ENCODE measurements at places on chromosomes 11 and 22.

- no peak for DNase-seq
These were observed 84.9 kb downstream of the CSNK2A3 start for GRCh38 chr11:11268119-11268518.

- DNase-seq = no peak
These were observed 46.3 kb upstream of the RRM1 start for GRCh38 chr11:4048340-4048739.

DNA sequence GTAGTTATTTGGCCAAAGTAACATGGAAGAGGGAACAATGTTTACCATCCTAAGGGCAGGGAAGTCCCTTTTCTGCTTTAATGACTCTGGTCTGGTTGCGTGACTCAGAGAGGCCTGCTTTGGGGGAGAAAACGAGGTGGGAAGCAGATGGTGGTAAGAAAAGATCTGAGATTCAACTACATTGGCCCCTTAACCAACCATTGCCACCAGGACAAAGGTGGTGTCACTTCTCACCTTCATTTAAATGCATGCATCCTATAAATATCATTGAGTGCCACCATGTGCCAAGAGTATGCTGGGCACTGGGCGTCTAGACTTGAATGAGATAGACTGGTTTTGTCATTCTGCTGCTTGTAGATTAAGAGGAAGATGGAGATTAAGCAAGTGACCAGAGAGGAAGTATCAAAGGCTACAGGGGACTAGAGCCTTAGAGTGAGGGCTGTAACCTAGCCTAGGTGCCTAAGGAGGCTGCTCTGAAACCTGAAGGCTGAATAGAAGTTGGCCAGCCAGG is 3.6 kb upstream of the SORL1 start:
- no peak for DNase-seq

DNA sequence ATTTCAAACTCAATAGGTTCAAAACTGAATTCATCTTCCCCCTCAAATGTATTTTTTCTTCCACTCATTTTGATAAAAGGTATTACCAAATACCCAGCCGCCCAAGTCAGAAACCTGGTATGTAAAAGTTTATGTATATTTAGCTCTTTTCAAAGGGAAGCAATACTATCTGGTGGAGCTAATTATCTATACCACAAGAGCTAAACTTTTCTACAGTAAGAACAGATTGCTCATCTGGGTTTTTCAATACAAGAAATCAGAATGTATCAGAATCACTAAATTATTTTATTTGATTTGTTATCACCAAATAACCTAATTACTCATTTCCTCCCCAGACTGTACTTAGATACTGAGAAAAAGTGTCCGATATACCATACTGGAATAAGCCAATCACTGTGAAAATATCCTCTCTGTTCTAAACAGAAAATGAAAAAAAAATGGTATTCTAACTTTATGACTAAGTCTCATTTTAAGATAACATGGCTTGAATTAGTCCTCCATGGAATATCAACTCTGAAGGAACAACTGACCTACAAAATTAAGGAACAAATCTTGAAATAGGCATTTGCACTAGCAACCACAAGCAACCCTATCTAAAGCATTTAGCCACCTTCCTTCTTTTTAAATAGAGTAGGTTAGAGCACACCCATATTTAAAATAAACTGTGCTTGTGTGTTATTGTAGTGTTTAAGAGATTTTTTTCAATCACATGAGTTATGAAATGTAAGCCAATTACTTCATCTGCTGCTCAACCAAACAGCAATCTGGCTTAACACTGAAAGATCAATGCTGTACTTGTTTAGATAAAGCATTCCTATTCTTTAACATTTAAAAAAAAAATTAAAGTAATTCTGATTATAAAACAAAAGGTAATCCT is 35.0 kb downstream of the RDX start:
- DNase-seq = peak; percentile 51

DNA sequence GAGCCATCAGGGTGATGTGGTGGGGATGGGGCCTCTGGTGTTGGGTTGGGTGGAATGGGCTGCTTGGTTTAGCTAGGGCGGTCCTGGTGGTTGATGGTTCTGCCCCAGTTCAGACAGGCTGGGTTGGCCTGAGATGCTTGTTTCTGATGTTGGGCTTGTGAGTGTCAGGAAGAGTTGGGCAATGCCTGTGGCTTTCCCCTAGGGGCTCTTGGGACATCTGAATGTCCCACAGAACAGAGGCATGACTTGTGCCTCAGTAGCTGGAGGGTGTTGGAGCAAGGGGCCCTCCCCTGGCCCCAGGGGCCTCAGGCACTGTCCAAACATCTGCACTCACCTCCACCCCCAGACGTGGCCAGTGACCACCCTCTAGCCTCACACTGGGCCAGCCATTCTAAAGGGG is 14.0 kb upstream of the CTSD start:
- DNase-seq = no peak

DNA sequence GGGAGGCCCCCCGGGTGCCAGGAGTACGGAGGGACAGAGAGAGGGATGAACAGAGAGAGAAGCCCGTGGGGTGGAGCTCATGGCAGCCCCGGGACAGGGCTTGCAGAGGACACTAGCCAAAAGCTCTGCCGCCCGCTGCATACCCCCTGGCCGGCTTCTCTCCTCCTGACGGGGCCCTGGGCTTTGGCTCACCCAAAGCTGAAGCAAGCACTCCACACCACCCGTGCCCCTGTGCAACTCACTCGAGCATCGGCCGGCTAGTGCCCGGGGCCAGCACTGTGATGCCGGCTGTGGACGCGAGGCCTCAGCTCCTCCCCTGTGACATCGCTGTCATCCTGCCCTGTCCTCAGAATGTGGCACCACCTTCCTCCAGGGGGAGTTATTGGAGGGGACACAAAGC is 429.6 kb downstream of the BRD1 start:
- DNase-seq = no peak

Measured in choroid plexus epithelial cell (primary cell).